Fibroblast of skin of back (primary cell): ENCODE measurements at places on chromosomes 7 and 10.

DNA sequence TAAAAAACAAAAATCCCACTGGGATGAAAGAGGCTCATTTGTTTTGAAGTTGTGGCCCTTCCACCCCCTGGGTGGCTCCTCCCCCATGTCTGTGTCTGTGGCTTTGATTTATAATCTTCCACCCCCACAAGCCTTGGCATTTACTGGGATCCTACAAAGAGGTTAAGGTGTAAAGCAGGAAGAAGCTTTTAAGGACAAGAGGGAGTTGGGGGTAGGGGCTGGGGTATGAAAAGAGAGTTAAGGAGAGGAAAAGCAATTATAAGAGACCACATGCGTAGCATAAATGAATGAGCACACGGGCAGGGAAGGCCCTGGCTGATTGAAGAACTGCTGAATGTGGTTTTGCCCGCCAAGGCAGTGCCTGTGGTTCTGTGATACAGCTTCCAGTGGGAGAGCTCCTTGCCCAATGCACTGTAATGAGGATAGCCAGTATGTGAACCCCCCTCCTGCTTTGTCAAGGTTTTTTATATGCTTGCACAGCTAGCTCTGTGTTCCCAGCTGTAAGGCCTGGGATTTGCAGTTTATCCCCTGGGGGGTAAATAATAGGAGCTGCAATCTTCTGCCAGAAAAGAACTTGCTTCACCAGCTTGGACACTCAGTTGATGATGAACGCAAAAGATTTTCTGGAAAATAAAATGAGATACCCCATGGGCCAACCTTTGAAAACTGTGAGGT, 34.7 kb upstream of the KMT2E start:
- peak; percentile 35 for DNase-seq

GRCh38 chr7:130995252-130996081, 261.5 kb upstream of the KLF14 start:
- no peak for DNase-seq

GRCh38 chr7:43137811-43138210, 25.4 kb downstream of the HECW1 start:
- DNase-seq: peak; percentile 60

DNA sequence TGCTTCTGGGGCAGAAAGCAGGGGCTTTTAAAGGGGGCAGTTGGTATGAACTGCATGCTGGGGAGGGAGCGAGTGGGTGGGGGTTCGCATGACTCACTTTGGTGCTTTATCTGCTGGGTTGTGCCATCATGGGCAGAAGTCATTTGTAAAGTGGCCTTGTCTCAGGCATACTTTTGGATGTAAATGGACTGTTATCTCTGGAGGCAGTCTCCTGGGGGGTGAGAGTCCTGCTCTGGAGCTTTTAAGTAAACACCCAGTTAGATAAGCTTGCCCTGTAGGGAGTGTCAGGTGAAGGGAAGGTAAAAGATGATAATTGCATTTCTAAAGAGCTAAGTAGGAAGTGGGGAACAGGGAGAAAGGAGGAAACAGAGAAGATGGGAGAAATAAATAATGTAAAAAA, 1.6 kb upstream of the GSTO1 start:
- DNase-seq: no peak

DNA sequence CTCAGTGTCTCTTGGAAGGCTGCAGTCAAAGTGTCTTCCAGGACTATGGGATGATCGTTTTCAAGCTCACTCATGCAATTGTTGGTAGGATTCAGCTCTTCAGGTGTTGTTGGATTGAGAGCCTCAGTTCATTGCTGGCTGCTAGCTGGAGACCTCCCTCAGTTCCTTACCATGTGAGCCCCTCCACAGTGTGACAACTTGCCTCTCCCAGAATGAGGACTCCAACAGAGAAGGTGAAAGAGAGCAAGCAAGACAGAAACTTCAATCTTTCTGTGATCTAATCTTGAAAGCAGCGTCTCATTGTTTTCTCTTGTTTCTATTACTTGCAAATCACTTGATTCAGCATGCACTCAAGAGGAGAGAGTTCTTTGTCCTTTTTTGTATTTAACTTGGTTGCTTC, 22.5 kb downstream of the MGAM start:
- DNase-seq: no peak

DNA sequence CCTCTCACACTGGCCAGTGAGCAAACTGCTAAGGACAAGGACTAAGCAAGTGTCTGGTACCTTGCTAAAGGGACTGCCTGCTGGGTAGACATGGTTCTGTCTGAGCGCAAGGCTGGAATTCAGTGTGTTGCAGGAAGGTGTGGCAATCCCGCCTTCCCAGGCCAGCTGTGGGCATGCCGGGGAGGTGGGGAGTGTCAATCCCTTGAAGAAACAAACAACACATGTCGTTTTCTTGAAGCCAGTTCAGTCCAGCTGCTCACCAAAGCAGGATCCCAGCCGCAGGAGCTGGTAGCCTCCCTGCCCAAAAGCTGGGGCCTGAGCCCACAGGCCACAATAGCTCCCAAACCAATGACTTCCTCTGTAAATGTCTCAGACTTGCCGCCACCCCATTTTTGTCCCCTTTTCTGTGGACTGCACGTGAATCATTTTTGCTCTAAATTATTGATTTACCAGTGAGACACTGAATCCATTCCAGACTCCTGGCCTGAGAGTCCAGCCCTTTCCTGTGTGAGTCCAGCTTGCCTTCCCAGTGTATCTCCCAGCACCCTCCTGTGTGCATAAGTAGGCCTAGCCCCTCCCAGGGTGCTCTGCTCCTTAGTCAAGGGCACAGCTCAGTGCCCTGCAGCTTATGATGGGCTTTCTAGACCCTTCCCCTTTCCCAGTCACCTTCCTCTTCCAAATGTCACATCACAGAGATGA, 166.8 kb downstream of the RGS10 start:
- no peak for DNase-seq
